Iris pigment epithelial cell (primary cell): ENCODE measurements at places on chromosomes 13 and 19.

DNA sequence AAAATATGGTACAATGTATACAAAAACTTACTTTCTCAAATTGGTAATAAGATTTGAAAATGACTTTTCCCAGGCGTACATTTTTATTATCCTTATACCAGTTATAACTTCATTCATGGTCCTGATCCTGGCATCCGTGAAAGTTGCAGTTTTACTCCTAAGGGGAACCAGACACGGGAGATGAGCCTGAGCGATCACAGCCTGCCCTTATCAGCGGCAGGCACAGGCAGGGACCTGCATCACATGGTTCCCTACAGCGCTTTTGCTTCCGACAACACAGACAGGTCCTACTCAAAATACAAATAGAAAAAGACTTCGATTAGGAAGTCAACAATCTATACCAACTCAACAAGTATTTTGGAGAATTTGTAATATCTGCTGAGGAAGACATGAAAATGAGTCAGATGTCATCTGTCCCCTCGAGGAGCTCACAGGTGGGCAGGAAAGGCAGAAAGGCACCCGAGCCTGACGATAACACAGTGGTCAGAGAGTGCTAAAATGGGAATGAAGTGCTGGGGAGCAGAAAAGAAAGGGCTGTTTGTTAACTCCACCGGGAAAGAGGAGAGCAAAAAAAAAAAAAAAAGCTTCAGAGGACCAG, 93.4 kb downstream of the ABCC4 start:
- DNase-seq, result no peak

- DNase-seq, result peak; percentile 16
Measured at GRCh38 chr13:48094404-48094780, 512 bp downstream of the MED4 start.

GRCh38 chr19:45355910-45356309, 14.5 kb downstream of the ERCC2 start:
- DNase-seq, result no peak

- no peak for DNase-seq
Measured at GRCh38 chr13:39149896-39150295, 111.6 kb downstream of the NHLRC3 start.

GRCh38 chr13:40205771-40206240, 460.6 kb downstream of the FOXO1 start:
- DNase-seq, result no peak

GRCh38 chr13:103539265-103539664, 473.0 kb upstream of the SLC10A2 start:
- no peak for DNase-seq

DNA sequence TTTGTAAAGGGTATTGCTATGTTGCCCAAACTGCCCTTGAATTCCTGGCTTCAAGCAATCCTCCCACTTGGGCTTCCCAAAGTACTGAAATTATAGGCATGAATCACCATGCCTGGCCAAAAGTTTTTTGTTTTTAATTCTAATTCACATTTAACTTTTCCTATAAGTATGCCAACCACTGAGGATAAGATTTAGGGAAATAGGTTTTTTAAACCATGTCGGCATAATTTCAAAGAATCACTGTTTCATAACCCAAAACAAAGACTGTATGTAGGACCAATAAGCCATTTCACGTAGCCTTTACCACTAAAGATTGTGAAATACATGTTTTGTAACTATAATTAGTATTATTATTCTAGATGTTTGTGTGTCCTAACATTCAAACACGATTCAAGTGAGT, 8.2 kb downstream of the ZDHHC20 start:
- DNase-seq, result no peak

DNA sequence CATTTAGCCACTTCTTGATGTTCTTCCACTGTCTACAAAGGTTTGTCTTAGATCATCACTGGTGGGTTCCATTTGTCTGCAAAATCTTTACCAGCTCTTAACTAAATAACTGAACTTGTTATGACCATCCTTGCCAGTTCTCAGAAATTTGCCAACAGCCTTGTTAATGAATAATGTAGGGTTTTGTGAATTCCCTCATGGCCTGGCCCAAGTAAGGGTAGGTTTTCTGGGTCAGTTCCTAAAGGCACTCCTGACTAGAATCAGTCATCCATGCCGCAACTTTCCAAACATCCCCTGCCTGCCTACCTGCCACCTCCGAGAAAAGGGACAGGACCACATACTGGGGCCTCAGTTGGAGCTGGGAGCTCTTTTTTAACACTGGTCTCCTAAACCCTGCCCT, 4.0 kb downstream of the COL4A1 start:
- no peak for DNase-seq

- DNase-seq, result no peak
Measured at GRCh38 chr13:86447479-86447878, 648.3 kb upstream of the SLITRK6 start.

DNA sequence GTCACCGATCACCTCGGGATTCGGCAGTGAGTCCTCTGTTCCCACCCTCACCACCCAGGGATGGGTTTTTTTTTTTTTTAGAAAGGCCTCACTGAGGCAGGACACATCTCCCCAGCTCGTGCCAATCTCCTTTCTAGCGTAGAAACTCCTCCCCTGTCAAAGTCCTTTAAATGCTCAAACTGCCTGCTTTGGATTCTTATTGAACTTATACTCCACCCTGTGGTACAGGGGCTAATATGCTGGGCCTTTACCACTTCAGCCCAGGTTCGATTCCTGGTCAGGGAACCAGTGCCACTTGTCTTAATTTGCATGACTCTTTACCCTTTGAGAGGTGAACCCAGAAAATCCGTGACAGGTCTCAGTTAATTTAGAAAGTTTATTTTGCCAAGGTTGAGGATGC, 8.3 kb upstream of the ZNF14 start:
- no peak for DNase-seq

- no peak for DNase-seq
Measured at GRCh38 chr19:28644169-28644775, 568.7 kb downstream of the UQCRFS1 start.

DNA sequence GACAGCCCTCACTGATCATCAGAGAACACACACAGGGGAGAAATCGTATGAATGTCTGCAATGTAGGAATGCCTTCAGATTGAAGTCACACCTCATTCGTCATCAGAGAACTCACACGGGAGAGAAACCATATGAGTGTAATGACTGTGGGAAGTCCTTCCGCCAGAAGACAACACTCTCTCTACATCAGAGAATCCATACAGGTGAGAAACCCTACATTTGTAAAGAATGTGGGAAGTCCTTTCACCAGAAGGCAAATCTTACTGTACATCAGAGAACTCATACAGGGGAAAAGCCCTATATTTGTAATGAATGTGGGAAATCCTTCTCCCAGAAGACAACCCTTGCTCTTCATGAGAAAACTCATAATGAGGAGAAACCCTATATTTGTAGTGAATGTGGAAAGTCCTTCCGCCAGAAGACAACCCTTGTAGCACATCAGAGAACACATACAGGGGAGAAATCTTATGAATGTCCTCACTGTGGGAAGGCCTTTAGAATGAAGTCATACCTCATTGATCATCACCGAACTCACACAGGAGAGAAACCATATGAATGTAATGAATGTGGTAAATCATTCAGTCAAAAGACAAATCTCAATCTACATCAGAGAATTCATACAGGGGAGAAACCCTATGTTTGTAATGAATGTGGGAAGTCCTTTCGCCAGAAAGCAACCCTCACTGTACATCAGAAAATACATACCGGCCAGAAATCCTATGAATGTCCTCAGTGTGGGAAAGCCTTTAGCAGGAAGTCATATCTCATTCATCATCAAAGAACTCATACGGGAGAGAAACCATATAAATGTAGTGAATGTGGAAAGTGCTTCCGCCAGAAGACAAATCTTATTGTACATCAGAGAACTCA, 32.5 kb downstream of the ZNF567 start:
- no peak for DNase-seq

GRCh38 chr19:33175886-33176669, 18.1 kb upstream of the LRP3 start:
- DNase-seq, result peak; percentile 39

GRCh38 chr13:33634546-33634982, 183.4 kb upstream of the RFC3 start:
- peak; percentile 69 for DNase-seq

DNA sequence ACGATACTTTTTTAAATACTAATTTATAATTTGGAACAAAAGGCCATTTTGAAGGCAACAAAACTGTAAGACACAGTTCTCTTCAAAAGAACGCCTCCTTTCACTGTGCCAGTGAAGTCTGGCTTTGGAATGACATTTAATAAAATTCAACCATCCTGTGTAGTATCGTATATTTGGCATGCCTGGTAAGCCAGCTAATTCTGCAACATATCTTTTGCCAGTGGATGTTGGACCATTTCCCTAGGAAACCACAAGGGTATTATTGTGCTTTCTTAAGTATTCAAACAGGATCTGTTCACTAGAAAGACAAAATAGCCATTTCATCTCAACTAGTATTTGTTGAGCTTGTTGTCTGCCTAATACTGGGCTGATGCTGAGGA, 111.6 kb downstream of the RGCC start:
- peak; percentile 78 for DNase-seq

DNA sequence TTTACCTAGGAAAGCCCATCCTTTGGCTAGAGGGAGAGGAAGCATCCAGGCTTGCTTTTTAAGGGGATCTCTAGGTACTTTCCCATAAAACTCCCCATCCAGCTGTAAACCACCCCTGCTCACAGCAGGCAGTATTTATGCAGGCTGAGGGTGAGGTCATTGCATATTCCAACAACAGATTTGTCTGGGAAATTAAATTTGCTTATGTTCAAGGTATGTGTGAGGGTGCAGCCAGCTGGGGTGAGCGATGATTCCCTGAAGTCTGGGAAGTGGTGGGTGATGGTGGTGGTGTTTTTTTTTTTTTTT, 96.3 kb upstream of the C1QTNF9B start:
- DNase-seq, result peak; percentile 18

GRCh38 chr13:59261928-59262488, 901.7 kb downstream of the DIAPH3 start:
- peak; percentile 27 for DNase-seq

DNA sequence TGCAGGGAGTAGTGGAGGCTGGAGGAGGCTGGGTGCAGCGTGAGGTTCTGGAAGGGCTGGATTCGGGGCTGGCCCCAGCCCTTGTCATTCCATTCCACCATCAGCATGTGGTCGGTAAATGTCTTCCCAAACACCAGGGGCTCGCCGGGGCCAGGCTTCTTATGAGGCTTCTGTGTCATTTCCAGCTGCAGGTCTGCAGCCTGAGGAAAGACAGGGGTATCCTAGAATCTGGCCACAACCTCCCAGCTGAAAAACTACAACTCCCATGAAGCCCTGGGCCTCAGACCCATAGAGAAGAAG, 4.4 kb downstream of the BCAT2 start:
- DNase-seq, result peak; percentile 48

- no peak for DNase-seq
Measured at GRCh38 chr19:53826876-53827275, 2.8 kb upstream of the NLRP12 start.

GRCh38 chr19:41746593-41747227, 8.6 kb upstream of the CEACAM6 start:
- DNase-seq, result peak; percentile 60

GRCh38 chr19:11479090-11479897, 1.6 kb downstream of the ELAVL3 start:
- peak; percentile 31 for DNase-seq

DNA sequence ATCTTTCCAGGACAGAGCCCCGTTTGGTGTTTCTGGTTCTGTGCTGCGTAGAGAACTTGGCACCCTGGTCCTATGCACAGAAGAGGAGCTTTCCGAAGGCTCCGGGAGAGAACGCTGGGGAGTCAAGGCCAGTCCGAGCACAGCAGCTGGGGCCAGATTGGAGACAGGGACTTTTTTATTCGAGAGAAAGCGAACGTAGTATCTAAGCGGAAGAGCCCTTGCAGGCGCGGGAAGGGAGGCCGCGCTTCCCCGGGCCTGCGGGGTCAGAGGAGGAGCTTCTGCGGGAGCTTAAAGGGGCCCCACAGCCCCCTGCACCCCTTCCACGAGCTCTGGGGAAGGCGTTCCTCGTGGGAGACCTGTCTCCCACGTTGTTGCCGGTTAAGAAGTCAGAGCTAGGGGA, 48.6 kb upstream of the ARHGEF7 start:
- DNase-seq, result no peak
